ENCODE measurements at places on chromosomes 6 and 20.

GRCh38 chr6:72968704-72969103 lies 256.6 kb downstream of the KHDC1L start:
- DNase-seq, result no peak

DNA sequence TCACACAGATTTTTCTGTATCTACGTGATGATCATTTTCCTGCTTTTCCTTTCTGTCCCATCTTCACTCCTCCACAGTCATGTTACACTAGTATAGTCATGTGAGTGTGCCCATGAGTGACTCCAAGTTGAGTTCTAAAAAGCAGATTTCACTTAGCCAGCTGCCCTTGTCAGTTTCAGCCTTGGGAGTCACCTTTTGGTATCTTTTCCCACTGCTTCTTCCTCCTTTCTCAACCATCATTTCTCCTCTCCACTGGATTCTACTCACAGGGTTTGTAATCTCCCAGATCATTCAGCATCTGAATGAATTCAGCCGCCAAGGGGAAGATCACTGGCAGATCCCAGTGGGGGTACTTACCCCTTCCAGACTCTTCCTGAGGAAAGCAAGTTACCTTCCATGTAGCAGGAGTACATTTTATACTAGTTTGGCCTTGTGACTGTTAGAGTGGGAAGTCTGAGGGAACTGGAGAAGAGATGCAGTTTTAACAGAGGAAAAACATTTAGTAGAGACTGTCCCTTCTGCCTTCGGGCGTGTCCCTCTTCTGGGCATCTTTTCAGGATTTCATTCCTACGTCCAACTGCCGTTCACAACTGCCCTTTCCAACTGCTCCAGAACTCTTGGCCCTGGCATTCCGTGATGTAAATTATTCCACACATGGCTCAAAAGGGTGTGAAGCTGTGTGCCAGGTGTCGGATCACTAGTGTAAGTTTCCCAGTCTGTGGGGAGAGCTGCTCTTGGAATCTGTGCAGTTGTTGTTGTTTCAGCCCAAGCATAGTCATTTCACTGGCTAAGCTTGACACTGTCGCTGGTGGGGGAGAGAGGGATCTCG lies 38.9 kb downstream of the BICRAL start:
- DNase-seq, result peak; percentile 76

DNA sequence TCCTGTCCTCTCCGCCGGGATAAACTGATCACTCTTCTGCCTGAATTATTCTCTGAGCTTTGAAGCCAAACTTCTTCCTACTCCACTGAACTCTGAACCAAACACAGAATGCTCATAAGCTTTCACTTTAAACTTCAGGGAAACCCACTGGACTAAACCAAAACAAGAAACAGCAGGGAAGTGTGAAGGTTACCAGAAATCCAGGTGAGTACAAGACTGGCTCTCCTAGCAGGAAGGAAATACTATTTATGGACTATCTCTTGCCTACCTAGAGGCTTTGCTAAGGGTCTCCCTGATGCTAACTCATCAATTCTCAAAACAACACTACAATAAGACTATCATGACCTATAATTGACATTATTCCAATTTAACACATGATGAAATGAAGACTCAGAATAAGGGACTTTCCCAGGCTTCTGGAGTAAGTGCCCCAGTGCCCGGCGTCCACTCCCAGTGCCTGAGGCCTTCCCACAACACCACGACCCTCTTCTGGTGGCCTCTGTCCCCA lies 145.0 kb downstream of the ZDHHC14 start:
- DNase-seq, result no peak

GRCh38 chr6:137870744-137871247 lies 3.7 kb downstream of the TNFAIP3 start:
- DNase-seq, result peak; percentile 55

GRCh38 chr20:40639676-40640355 lies 49.2 kb downstream of the MAFB start:
- no peak for DNase-seq

DNA sequence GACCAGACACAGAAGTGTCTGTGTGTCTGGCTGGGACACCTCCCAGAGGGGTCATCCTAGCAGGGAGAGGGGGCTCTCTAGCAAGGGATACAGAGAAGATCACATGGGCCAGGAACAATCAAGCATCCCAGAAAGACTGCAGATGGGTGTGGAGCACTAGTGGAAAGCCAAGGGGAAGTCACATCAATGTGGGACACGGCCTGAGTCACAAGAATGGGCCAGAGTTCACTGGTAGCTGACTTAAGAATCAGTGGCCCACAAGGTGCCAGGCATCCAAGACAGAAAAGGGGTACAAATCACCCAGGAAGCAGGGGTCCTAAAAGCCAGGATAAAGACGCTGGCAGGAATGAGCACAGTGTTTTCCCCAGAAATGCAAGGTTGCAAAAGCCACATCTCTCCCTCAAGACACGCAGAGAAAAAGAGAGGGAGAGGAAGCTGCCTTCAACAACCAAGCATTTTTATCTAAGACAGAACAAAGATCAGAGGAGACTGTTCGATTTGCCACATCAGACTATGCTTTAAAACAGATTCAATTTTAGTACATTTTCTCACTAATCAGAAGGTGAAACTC lies 113.6 kb upstream of the DST start:
- DNase-seq, result no peak
